ENCODE measurements at places on chromosomes 12 and 14. TPM values are rescaled to one million over a fixed set of nuclear protein-coding genes. Genes with fewer than 3 reads are reported as not detected.
A peak's percentile ranks its signal among the peaks of the same experiment; 100 is the strongest.

Gene KRT79
- not detected for total RNA-seq

Gene CLEC1B
- not detected for total RNA-seq

Gene PPP1R1A
- not detected for total RNA-seq

Gene BICDL1
- total RNA-seq = 51.2 TPM

Gene TMEM30B
- 0.42 TPM for total RNA-seq

Gene CIDEB
- total RNA-seq = 28.7 TPM

Gene STYK1
- total RNA-seq = 0.17 TPM

Gene CMA1
- not detected for total RNA-seq

DNA sequence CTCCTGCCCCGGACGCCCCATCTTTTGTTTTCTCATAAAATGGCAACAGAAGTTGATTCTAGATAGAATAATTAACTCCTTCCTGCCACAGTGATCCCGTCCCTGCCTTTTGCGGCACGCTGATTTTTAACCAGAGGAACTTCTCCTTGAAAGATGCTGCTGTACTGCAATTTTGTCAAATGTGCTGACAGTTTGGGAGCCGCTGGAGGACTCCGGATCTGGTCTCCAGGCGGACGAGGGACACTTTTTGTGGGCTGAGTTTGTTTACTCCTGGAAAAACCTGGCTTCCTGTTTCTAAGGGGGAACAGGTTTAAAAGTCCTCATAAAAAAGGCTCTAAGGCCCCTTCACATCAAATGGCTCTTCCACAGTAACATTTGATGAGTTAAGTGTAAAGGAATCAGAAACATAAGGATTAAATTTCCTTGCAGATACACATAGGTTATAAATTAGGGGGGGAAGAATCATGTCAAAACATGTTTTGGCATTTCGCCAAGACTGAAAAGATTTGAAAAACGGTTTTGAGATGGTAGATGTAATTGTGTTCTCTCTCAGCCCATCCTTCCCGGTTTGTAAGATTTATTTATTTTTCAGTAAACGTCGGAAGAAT lies 15.5 kb downstream of the FZD10 start:
- DNase-seq = no peak

- no peak for DNase-seq
Measured at GRCh38 chr12:16555630-16556029, 50.3 kb downstream of the LMO3 start.

DNA sequence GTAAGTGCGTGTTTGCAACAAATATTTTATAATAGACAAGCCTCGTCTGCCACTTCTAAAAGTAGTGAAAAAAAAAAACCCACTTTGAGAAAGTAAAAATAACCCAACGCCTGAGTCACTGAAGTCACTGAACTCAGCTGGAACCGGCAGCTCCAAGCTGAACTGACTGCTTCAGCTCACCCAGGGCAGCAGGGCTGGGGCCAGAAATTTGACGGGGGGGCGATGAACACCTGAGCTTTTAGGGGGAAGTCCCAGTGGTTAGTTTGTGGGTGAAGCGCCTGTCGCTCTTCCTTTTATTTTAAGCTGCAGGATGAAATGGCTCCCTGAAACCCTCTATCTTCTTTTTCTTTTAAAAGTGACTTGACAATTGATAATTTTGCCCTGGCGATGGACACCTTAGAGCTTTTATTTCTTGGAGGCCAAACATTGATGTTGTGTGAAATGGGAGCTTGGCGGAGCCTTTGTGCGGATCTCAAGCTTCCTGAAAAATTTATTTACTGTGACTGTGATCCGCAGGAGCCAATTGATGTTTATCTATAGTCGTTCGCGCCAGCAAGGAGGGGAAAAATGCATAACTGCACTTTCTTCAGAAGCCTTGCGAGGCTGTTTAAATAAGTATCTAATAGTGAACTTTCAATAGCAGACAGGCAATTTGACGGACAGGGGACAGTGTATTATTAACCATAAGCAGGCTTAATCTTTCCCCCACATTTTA lies 173.2 kb upstream of the MYL2 start:
- DNase-seq = peak; percentile 30

DNA sequence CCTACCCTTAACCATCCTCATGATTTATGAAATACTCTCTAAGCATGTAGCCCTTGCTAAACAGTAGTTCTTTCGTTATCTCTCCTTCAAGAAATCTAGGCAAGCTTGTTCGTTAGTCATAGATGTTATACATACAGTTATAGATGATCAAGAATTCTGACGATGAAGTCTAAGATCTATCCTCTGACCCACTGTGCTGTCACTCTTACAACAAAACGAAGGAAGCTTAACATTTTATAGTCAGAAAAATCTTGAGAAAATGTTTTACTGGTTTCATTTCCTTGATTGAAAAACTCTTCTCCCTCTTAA lies 68.9 kb downstream of the SPPL3 start:
- no peak for DNase-seq

DNA sequence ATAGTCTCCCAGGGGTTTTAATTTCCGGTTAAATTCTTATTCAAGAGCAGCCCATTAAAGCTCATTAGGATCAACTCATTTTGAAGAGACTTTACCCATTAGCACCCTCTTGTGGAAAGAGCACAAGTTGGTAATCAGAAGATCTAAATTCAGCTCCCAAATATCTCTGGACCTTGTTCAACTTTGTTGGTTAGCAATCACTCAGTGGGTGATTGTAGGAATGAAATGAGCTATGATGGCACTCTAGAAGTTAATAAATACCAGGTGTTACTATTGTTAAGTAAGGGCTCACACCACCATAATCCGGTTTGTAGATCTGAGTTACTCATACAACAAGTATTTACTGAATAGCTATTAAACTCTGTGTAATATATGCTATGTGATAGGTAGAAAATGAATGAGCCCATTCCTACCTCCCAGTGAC lies 42.9 kb downstream of the TRIP11 start:
- peak; percentile 33 for DNase-seq

DNA sequence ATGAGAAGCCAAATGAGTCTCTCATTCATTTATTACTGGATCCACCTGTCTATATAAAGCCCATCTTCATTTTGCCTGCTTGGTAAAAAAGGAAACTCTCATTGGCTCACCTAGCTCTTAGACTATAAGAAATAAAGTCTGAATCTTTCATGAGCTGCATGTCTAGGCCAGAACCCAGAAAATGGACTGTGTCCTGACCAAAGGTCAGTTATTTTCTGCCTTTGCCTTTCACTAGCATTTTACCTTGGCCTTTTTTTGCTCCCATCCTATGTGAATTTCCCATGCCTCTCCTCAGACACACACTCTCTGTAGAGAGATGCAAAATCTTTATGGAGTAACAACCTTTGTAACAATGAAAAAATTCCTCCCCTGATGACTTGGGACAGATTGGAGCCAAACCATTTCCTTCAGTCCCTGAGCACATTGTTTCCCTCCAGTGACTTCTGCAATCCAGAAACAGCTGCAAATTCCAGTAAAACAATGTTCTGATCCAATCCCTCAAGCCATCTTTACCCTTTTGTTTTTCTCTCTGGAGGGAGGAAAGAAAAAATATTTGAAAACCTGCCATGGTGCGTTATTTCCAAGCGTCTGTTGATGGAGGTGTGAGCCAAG lies 33.6 kb upstream of the MAP3K9 start:
- DNase-seq = no peak

DNA sequence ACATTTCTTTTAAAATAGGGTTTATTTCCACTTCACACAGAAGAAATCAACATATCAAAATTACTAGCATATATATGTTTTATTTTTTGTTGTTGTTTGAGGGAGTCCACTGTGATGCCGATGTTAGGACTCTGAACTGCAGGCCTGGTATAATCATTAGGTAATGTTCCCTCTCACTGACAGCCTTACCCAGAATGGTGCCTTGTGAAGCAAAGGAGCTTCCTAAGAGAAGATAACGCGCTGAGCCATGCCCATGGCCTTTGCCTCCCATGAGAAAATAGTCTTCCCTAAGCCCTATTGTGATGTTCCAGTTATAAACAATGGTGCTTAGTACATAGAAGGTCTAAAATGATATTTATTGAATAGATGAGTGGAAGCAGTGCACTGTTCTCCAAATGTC lies 12.0 kb downstream of the GNG2 start:
- DNase-seq = no peak

- no peak for DNase-seq
Measured at GRCh38 chr12:9390761-9391160, 182.6 kb upstream of the PZP start.

GRCh38 chr14:67207810-67208209 lies 18.6 kb downstream of the GARIN2 start:
- no peak for DNase-seq

GRCh38 chr12:119822046-119822445 lies 55.1 kb downstream of the CIT start:
- DNase-seq = no peak

DNA sequence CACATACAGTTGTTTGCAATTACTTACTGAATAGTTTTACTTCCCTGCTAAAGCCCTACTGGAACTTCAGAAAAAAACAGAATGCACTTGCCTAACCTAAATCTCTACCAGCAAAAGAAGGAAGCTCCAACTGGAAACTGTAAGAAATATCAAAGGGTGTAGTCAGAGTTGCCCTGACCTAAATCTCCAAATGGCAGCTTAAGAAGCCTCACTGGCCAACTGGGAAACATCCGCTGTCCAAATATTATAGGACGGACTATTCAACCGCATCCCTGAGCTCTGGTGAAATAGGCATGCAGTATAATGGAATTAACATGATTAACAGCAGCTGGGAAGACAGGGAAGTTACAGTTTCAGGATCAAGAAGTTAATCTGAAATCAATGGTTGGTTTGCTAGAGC lies 24.3 kb downstream of the ANAPC7 start:
- no peak for DNase-seq

DNA sequence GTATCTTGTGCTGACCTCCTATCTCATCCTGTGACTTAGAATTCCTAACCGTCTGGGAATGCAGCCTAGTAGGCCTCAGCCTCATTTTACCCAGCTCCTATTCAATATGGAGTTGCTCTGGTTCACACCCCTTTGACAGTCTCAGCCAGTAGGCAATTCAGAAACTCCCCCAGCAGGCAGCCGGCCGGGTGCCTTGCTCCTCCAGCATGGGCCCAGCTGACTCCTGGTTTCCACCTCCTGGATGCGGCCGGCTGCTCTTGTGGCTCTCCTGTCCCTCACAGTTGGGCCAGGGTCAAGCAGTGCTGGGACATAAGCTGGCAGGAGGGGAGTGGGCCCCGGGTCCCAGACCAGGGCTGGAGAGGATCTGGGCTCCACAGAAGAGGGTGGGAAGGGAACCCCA lies 58.2 kb downstream of the LRRC74A start:
- no peak for DNase-seq

DNA sequence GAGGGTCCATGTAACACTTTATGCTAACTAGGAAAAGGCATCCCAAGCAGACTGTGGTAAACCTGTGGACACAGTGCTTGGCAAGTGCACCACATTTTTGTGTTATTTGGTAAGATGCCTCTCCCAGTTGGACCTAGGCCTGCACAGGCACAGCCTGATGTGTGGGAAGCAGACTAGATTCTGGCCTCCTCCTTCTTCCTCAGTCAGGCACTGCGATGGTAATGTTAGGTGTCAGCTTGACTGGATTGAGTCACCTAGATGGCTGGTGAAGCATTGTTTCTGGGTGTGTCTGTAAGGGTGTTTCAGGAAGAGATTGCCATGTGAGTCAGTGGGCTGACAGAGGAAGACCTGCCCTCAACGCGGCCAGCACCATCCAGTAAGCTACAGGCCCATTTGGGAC lies 25.3 kb upstream of the RHOJ start:
- no peak for DNase-seq
